ENCODE measurements at places on chromosomes 13 and 19.

DNA sequence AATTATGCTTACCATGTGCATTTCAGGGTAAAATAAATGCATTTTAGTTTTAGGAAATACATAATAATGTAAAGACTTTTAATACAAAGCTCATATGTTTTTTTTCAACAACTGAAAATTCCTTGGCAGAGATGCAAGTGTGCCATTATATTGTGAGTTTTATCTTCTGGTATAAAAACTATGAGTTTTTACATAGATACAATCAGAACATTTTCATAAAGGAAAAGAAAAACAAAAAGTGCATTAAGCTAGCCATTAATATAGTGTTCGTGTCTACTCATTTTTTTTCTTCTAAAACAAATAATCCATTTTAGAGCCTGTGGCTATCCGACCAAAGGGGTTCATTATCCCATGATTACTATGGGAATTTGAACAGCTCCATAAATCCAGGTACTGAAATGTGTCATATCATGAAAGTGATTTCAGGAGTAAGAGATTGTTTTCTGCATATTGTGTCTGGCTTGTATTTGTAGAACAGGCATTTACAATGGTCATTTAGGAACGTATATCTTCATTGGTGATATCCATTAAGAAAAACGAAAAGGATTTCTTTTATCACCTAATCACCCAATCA lies 236.9 kb upstream of the SLC10A2 start:
- DNase-seq, result no peak

DNA sequence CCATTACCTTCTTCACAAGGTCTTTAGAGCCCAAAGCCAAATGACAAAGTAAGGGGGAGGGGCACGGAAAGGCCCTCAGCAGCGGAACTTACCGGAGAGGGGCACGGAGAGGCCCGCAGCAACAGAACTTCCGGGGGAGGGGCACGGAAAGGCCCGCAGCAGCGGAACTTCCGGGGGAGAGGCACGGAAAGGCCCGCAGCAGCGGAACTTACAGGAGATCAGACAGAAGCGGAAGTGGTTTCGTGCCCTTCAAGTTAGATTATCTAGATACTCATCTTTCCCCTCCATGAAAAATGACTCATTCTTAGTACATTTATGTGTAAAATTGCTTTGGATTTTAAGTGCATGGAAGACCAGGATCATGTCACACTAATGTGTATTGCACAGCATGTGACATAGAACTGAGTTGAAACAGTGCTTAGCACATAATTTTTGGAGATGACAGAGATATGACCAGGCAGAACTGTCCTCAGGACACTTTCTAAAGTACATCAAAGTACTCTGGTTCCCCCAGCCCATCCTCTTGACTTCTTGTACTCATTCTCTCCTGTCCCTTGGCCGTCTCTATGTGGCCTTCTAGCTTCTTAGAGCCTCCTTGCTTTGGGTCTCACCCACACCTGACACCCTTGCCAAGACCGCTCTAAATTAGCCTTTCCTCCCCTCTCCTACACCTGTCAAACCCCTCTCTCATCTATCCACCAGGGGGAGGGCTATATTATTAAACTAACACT lies 25.7 kb upstream of the TPTE2 start:
- no peak for DNase-seq

GRCh38 chr13:22375151-22375550 lies 704.3 kb downstream of the FGF9 start:
- no peak for DNase-seq

DNA sequence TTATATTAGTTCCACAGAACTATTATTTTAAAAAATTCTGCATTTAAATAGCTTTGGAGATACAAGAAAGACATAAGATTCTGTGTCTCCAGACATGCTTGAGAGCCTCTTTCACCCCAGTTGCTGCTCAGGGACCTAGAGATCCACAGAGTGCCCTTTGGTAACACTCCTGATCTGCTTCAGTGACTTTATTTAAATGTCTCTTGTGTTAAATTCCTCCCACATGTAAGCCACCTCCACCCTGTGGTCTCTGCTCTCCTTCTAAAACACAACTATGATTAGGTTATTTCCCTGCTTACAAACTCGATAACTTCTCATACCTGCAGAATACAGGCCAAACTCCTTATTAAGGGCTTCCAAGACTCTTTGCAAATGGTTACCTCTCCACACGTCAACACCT lies 141.0 kb downstream of the RFC3 start:
- DNase-seq, result no peak

GRCh38 chr13:41707194-41707821 lies 250.0 kb downstream of the RGCC start:
- no peak for DNase-seq

- no peak for DNase-seq
Measured at GRCh38 chr19:6772028-6772865, at the start of gene VAV1. TSS of gene VAV1 (plus strand) at chr19:6772708. CDS start at chr19:6772808, 100 bp downstream.

- DNase-seq, result no peak
Measured at GRCh38 chr13:60663788-60664187, 266.8 kb downstream of the TDRD3 start.

GRCh38 chr19:541699-542098 lies 2.2 kb upstream of the GZMM start:
- no peak for DNase-seq

DNA sequence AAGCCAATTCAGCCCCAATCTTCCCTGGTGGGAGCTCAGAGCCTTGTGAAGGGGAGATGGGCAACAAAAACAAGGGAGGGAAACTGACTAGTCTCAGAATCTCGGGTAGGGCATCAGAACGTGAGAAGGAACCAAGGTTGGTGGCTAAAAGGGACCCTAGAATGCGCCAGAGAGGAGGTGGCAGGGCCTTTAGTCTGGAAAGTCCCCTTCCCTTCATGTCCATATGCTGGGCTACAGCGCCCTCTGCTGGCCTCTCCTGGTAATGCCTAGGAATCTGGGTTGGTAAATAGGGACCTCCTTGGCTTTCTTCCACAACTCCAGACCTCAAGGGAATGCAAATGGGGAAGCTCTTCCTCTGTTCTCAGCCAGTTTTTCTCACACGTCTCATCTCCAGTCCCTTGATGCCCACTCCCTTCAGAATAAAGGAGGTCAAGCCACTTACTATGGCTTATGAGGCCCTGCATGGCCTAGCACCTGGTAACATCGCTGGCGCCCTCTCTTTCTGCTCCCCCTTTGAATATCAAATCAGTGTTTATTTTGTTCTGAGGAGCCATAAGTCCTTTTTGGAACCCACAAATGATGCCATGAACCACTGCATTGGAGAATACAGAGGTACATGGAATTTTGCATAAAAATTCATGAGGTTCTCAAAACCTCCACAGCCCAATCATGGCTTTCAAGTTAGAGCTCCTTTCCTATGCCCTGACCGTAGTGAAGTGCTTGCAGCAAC lies 1.4 kb upstream of the CCDC97 start:
- peak; percentile 73 for DNase-seq

DNA sequence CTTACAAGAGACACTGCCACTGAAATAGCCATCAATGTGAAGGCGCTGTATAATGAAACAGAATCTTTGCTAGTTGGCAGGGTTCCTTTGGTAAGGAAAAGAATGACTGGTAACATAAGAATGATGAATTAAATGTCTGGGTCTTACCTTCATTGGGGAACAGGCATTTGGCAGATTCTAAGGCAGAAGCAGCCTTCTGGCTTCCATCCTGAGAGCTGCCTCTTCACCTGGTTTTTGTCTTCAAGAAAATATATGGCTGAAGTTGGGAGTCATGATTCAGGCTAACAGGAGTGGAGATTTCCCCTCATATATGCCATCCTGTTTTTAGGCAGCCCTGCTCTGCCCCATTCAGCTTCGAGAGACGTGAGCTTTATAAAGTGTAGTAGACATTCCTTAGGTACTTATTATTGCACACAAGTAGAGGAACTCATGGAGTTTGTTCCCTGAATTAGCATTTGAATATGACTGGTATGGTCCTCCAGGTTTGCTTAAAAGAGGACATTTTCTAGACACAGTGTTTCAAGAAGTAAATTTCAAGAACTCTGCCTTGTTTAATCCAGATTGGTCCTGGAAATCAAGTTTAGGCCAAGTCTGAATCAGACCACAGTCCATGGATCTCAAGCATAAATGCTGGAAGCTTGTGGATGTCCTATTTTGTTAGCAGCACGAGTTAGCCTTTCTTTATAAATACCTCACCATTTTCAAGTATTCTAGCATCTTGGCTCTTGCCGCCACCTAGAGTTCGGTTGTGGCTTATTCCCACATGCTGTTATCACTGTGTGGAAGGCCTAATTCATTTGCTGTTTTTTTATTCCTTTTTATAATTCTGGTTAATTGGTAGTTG lies 56.2 kb upstream of the AKAP11 start:
- no peak for DNase-seq

DNA sequence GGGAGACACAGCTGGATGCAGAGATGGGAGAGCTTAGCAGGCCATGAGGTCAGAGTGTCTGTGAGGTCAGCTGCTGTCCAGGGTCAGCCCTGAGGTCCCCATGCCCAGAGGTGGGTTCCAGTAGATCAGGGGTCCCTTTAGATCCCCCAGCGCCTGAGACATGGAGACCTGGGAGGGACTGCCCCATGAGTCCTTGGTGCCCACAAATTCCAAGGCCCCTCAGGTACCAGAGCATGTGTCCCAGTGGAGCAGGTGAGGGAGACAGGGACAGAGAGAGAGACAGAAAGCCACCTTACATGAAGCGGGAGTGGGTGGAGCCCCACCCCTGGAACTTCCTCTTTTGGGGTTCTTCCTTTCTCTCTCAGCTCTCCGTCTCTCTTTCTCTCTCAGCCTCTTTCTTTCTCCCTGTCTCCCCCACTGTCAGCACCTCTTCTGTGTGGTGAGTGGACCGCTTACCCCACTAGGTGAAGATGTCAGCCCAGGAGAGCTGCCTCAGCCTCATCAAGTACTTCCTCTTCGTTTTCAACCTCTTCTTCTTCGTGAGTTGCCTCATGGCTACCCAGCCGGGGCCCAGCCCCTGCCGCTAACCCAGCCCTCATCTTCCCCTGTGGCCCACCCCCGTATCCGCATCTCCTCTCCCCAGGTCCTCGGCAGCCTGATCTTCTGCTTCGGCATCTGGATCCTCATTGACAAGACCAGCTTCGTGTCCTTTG lies at the start of gene CD37:
TSS of gene CD37 (plus strand) at position 336 of the 713 bp plus-strand sequence. CDS start at position 471, 135 bp downstream.
- no peak for DNase-seq

DNA sequence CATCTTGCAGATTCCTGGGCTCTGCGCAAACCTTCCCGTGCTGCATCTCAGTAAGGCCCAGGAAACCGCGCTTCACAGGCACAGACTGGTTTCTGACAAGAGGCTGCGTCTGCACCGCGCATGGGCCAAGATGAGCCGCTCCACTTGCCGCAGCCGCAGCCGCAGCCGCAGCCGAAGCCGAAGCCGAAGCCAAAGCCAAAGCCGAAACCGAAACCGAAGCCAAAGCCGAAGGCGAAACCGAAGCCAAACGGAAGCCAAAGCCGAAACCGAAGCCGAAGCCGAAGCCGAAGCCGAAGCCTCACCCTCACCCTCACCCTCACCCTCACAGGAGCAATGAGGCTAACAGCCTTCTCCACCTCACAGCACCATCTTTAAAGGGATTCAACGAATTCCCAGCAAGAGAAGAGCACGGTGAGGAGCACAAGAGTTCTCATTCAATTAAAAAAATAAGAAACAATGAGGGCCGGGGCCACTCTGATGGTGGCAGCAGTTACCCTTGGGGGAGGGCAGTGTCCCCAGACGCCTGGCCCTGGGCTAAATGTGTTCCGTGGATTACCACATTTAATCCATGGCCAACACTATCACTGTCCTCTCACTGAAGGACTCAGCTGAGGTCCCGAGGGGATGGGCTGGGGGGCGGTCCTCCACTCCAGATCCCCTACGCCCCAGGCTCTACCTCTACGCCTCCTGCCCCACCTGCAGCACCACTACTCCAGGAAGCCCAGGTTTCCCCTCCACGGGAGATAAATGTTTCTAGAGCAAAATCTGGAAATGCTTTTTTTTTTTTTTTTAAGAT lies 29.1 kb downstream of the ZNF787 start:
- no peak for DNase-seq

- DNase-seq, result no peak
Measured at GRCh38 chr13:78061806-78062205, 143.2 kb upstream of the EDNRB start.

- no peak for DNase-seq
Measured at GRCh38 chr13:102799426-102800144, 666 bp downstream of the BIVM start.

DNA sequence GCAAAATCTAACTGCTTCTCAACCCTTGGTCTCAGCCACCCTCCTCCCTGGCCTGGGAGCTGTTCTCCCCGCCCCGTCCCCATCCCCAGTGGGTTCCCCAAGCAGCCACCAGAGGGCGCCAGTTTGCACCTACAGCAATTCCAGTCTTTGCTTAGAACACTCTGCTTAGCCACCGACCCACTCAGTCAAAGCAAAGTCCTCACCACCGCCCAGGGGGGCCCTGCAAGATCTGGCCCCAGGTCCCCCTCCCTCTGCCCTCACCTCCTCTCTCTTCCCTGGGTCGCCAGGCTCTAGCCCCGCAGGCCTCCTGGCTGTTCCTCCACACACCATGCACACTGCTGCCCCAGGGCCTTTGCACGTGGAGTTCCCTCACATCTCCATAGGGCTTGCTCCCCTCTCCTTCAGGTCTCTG lies 12.4 kb downstream of the TMEM143 start:
- no peak for DNase-seq

DNA sequence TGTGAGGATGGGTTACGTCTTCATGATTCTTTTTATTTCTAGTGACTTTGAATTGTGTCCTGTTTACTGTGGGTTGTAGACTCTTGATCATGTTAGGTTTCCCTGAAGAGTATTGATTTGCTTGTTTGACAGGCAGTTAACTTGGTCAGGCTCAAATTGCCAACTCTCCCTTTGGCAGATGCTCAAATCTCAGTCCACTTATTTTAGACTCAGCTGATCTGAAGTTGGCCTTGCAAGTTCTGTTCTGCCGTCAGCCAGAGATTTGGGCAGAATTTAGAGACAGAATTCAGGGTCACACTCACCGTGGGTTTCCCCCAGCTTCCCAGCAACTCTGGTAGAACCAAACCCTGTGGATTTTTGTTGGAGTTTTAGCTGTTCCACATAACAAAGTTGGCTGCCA lies 71.6 kb upstream of the TEX29 start:
- no peak for DNase-seq

DNA sequence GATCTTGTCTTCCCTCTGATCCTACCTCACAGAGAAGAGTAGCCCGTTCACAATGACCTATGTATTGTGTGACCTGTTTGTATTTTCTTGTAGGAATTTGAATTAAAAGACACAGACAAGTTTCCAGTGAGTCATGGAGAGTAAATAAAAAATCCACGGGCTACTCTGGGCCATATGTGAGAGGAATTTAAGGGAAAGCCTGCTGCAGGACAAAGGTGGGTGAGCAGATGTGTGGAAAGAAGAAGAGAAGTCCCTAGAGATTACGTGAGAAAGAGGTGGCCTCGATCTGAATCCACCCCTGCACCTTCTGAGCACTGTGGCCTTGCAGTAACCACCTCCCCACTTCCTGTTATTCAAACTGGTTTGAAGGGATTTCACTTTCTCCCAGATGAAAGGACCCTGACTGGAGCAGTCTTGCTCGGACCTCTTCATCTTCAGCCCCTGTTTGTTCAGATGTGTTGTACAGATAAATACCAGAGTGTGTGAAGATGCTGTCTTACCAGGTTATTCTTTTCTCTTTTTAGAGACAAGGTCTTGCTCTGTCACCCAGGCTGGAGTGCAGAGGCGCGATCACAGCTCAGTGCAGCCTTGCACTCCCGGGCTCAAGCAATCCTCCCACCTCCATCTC lies 205.4 kb downstream of the PDS5B start:
- no peak for DNase-seq
